Astrocyte (in vitro differentiated cells and primary cell): ENCODE measurements at places on chromosomes 4 and X. TPM values are rescaled to one million over a fixed set of nuclear protein-coding genes. Genes with fewer than 3 reads are reported as not detected.

GRCh38 chr4:6520051-6520636, 47.7 kb upstream of the PPP2R2C start:
- DNase-seq = no peak

GRCh38 chrX:11444052-11444451, 150.8 kb downstream of the AMELX start:
- DNase-seq = no peak

DNA sequence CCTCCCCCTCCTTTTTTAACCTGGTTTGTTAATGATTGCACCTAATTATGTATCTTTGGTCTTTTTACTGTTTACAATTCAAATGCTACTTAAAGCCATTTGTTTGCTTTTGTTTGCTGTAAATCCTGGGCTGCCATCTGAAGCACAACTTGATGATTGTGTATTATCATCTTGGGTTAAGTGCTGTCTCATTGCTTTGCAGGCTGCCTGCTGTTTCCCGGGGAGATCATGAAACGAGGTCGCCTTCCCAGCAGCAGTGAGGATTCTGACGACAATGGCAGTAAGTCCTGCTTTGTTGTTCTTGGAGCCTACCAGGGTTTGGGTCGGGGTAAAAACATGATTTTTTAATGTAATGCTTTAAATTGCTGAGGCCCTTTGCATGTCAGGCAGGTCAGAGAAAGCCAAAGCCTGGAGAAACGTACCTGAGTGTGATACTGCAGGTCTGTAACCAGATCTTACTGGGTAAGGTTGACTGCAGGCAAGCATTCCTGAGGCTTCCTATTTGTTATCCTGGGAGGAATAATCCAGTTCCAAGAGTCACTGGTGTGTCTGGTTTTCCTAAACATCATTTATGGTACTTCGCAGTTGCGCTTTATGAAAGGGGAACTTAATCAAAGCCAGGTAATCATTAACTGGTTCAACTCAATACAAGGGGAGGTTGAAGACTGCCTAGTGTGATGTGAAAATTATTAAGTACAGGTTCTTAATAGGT, 22.2 kb downstream of the JADE1 start:
- peak; percentile 49 for DNase-seq

DNA sequence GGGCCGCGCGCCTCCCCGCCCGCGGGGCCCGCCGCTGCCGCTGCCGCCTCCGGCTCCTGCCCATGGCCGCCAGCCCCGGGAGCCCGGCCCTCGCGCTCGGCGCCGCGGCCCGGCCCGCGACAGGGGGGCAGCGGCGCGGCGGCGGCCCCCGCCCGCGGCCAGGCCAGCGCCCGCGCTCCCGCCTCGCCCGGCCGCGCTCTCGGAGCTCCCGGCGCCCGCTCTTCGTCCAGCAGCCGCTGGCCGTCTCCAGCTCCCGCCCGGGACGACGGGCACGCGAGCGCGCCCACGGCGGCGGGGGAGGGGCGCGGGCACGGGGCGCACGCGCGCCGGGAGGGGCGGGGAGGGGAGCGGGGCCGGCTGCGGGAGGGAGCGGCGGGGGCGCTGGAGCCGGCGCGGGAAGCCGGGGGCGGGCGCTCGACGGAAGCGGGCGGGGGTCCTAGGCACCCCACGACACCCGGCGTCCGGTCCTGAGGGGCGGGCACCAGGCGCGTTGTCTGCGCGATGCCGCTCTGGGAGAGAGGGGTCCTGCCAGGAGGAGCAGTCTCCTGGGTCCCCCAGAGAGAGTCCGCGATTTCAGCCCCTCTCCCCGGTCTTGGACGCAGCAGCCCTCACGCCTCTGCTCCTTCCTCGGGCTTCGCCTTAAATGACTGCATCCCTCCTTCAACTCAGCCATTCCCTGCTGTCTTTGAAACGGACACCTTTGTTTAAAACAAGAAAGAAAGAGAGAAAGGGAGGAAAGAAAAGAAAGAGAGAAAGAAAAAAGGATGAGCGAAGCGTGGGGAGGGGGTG, 490 bp upstream of the PDZD4 start:
- no peak for DNase-seq

The NLGN3 gene
- 0.84 and 0.93 TPM in 2 replicates for total RNA-seq

GRCh38 chrX:13786048-13786447, 30.8 kb downstream of the GPM6B start:
- no peak for DNase-seq

DNA sequence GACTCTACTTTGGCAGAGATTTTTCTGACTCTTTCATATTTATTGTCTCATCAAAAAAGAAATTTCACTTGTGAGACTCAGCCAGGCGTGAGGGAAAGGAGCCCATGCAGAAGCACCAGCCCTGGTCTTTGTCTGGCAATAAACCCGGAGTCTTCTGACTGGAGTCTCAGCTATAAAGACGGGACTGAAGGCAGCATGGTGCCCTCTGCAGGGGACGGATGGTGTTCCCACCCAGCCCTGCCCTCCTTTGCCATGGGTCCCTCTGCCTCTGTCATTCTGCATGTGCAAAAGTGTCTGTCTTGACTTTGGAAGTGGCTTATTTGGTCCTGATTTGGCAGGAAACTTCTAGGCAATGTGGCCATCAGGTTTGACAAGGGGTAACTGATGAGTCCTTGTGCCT, 14.2 kb downstream of the ZNF185 start:
- DNase-seq = no peak

DNA sequence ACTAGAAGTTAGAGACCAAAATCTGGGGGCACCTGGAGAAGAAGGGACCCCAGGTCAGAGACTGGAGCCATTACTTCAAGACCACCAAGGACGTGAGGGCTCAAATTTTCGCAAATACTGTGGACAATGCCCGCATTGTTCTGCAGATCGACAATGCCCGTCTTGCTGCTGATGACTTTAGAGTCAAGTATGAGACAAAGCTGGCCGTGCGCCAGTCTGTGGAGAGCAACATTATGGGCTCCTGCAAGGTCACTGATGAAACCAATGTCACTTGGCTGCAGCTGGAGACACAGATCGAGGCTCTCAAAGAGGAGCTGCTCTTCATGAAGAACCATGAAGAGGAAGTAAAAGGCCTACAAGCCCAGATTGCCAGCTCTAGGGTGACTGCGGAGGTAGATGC, 101.2 kb downstream of the NCAPG start:
- DNase-seq = no peak

DNA sequence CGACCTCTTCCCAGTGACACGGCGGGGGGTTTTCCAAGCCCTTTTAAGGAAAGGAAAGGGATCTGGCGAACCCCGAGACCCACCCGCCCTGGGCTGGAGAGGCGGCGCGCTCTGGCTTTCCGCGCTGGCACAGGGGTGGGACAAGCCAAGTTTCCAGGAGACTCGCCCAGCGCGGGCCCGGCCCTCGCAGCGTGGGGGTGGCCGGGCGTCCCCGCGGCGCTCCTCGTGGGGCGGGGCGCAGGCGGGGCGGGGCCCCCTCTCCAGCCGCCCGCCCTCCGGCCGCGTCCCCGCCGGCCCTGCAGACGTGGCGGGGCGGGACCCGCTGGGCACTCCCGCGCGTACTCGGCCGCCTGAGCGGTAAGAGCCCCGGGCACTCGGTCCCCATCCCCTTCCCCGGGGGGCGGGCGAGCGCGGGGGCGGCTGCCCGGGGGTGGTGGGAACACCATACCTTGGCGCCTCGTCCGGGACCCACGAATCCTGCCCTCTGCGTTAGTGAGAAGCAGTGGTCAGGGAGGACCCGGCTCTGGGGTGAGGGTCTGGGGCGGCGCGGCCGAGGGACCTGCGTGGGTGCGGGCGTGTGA, at the start of gene FAM114A1:
TSS of gene FAM114A1 (plus strand) at position 329 of the 581 bp plus-strand sequence. CDS start 10,273 bp downstream, outside the sequence.
- peak; percentile 67 for DNase-seq

DNA sequence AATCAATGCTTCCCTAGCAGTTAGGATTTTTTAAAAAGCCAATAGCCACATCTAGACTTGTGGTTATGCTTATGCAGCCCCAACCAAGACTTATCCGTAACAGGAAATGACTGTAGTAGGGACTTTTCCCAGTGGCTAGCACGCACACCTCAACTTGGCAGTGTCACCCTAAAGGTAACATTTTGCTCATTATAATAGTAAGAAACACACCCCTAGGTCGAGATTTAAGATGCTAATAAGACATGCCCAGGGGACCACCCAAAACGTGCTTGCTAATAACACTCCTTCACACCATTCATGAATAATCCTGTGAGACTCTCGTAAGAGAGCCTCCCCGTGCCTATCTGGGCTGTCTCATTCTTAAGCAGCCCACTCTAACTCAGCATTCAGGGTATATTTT, 195.3 kb downstream of the CHIC1 start:
- DNase-seq = no peak

DNA sequence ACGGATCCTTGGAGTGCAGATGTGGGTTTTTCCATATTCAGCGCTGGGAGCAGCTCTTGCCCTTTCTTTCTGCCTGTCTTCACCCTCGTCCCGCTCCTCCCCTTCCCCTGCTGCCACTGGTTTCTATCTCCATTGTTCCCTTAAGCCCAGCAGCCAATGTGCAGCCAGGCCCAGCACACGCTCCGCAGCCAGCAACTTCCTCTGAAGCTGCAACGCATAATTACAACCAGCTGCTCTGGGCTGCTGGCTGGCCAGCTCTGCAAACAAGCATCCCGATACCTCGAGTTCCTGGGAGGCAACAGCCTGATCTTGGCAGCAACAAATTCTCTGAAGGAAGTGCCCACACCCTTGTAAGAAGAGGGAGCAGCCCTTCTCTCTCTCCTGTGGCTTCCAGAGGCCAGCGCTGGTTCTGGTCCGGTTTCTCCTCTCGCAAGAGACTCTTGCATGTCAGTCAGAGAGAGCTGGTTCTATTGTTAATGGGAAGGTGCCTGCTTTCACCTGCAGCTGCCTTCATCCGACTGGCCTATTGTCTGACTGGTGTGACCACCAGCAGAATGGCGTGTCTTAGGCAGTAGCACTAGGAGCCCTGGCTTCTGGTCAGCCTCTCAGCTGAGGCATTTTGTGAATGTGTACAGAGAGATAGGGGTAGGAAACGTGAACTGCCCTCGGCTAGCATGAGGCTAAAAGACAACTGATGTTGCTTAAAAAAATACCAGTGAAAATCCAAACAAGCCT, 83.8 kb upstream of the MAML3 start:
- DNase-seq = peak; percentile 93

DNA sequence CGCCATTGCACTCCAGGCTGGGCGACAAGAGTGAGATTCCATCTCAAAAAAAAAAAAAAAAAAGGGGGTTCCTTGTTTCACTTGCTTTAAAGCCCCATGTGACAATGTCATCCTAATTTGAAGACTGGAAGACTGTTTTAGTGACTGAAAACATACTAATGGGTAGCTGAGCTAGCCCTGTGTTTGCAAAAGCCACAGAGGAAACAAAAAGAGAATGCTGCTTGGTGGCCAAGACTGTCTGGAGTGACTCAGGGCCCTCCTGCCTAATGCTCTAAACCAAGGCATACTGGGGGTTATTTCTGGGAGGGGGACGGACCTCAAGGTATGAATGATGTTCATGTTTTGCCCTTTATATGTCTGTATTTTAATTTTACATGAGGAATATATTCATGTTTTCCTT, 16.0 kb downstream of the HPSE start:
- no peak for DNase-seq

The SCD5 gene
- total RNA-seq = 61.7 and 63.1 TPM in 2 replicates

- DNase-seq = no peak
Measured at GRCh38 chr4:25783943-25784342, 78.8 kb downstream of the SEL1L3 start.

DNA sequence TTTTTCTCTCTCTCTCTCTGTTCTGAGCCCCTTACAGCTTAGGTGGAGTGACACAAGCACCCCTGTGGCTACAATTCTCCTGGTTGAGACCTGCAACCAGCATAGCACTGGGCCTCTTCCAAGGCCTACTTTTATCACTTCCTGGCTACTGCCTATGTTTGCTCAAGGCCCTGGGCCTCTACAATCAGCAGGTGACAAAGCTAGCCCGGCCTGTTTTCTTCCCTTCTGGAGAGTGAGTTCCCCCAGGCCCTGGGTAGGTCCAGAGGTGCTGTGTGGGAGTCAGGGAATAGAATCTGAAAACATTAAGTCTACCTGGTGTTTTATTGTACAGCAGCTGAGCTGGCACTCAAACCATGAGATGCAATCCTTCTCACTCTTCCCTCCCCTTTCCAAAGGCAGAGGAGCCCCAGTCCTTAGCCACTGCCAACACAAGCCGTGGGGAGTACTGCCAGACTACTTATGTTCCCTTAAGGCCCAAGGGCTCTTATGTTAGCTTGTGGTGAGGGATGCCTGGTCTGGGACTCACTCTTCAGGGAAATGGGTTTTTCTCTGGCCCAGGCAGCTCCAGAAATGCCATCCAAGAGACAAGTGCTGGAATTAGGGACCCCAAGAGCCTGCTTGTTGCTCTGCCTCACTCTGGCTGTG, 23.8 kb upstream of the MAGEC3 start:
- DNase-seq = no peak

The ANOS1 gene
- total RNA-seq = 10.0 and 15.3 TPM in 2 replicates

- no peak for DNase-seq
Measured at GRCh38 chr4:156186111-156186510, 232.4 kb upstream of the CTSO start.

The IL2 gene
- total RNA-seq = not detected in 2 replicates

- no peak for DNase-seq
Measured at GRCh38 chr4:87631668-87632067, 18.4 kb upstream of the DMP1 start.

- no peak for DNase-seq
Measured at GRCh38 chrX:92260102-92260501, 480.9 kb downstream of the PCDH11X start.
